ENCODE measurements at places on chromosomes 16 and 17. TPM values are rescaled to one million over a fixed set of nuclear protein-coding genes. Genes with fewer than 3 reads are reported as not detected.

The CMTM2 gene
- total RNA-seq: not detected

The CCL5 gene
- total RNA-seq: not detected

DNA sequence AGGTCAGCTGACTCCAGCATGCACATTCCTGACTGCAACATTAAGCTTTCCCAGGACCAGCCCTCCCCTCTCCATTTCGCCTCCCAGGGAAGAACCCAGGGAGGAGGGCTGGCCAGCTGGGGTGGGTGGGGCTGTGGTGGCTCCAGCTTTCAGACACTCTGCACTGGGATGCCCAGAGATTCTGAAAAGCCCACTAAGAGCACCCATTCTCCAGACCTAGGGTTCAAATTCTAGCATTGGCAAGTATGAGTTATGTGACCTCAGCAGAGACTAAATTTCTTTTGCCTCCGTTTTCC lies 7.8 kb downstream of the DLX3 start:
- H3K27me3 ChIP-seq: no peaks in the 10 kb centered on the region
- no peaks in the 10 kb centered on the region for H3K4me1 ChIP-seq
- H3K27ac ChIP-seq: no peak overlapping the region
- DNase-seq: no peak
- H3K4me3 ChIP-seq: no peak overlapping the region

DNA sequence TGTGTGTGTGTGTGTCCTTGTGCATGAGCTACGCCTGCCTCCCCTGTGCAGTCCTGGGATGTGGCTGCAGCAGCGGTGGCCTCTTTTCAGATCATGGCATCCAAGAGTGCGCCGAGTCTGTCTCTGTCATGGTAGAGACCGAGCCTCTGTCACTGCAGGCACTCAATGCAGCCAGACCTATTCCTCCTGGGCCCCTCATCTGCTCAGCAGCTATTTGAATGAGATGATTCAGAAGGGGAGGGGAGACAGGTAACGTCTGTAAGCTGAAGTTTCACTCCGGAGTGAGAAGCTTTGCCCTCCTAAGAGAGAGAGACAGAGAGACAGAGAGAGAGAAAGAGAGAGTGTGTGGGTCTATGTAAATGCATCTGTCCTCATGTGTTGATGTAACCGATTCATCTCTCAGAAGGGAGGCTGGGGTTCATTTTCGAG lies 22.5 kb downstream of the STAT5A start:
- no peak overlapping the region for H3K4me3 ChIP-seq
- no peaks in the 10 kb centered on the region for H3K27me3 ChIP-seq
- DNase-seq: no peak
- H3K27ac ChIP-seq: peak overlapping the region; percentile 84
- peaks cover 59% of the 10 kb centered on the region for H3K4me1 ChIP-seq

DNA sequence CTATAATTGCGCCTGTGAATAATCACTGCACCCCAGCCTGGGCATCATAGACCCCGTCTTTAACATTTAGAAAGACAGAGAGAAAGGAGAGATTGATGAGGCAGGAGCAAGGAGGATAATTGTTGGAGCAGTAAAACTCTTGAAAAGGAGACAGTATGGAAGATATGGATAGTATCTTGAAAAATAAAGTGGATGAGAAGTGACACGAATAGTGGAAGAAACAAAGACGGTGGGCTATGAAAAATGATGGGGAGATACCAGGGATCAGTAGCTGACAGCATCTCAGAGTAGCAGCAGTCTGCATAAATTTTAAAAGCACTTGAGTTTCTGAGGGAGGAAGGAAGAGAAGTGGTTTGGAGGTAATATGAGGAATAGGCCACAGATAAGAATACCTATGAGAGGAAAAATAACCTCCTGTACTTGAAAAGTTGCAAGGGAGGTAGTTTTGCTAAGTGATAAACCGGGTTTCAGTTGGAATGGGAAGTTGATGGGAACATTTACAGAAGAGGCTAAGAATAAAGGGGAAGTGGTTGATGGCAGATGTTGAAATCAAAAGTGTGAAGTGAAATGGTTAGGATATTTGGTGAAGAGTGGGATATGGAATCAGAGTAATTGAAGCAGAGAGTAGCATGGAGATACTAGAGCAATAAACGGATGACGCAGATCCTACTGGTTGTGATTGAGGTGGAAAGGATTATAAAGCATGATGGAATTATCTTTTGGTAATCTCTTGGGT lies 1.8 kb upstream of the PPM1D start:
- H3K27ac ChIP-seq: peak overlapping the region; percentile 97
- no peaks in the 10 kb centered on the region for H3K27me3 ChIP-seq
- no peak overlapping the region for H3K4me3 ChIP-seq
- H3K36me3 ChIP-seq: no peaks in the 10 kb centered on the region
- no peak for DNase-seq

DNA sequence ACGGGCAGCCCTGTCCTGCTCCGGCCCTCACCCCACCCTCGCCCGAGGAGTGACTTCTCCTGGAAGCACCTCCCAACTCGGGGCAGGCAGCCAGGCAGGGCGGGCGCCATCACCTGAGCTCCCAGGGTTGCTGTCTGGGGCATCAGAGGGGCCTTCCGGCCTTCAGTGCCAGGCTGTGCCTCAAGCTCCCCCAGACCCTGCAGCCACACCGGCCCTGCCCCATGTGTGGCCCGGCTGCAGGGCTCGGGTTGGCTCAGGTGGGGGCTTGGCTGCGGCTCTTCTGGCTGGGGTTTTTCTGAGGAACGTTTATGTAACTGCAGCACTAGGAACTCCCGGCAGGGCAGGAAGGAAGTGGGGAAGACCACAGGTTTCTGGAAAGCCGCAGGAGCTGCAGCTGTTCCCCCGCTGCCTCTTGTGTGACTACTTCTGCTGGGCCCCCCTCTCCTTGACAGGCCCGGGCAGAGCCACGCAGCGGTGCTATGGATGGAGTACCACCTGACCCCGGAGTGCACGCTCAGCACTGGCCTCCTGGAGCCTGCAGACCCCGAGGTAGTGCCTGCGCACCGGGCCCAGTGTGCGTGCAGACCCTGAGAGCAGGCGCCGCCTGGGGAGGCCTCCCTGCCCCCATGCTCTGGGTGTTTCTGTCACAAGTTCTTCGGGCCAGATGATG lies 45.6 kb downstream of the PRMT7 start:
- peaks cover 100% of the 10 kb centered on the region for H3K36me3 ChIP-seq
- no peak overlapping the region for H3K4me3 ChIP-seq
- DNase-seq: no peak
- H3K27ac ChIP-seq: no peak overlapping the region

GRCh38 chr17:20992416-20992815 lies 50.4 kb downstream of the USP22 start:
- DNase-seq: no peak
- peaks cover 21% of the 10 kb centered on the region for H3K4me1 ChIP-seq
- no peak overlapping the region for H3K4me3 ChIP-seq
- no peaks in the 10 kb centered on the region for H3K27me3 ChIP-seq
- no peaks in the 10 kb centered on the region for H3K36me3 ChIP-seq

DNA sequence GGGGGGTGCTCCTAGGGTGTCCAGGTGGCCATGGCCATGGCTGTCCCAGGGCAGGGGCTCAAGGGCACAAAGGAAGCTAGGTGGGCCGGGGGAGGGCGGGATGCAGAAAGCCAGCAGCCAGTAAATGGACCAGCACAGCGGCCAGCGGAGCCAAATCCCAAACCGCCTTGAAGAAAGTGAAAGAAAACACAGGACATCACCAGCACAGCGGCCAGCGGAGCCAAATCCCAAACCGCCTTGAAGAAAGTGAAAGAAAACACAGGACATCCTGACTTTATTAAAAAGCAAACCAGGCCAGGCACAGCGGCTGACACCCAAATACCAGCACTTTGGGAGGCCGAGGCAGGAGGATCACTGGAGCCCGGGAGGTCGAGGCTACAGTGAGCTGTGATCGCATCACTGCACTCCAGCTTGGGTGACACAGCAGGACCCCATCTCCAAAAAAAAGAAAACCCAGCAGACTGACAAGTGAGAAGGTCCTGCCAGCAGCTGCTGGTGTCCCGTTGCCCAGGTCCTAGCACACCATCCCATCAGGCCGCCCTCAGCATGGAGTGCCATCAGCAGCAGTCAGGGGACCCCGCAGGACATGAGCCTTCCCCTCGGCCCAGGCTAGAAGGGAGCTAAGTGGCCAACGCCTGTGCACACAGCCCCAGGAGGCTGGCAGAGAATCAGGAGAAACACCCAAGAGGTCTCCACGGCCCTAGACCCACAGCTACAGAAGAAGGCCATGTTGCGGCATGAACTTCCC lies 17.0 kb downstream of the SLC38A10 start:
- DNase-seq: no peak
- no peaks in the 10 kb centered on the region for H3K27me3 ChIP-seq
- no peak overlapping the region for H3K4me3 ChIP-seq

DNA sequence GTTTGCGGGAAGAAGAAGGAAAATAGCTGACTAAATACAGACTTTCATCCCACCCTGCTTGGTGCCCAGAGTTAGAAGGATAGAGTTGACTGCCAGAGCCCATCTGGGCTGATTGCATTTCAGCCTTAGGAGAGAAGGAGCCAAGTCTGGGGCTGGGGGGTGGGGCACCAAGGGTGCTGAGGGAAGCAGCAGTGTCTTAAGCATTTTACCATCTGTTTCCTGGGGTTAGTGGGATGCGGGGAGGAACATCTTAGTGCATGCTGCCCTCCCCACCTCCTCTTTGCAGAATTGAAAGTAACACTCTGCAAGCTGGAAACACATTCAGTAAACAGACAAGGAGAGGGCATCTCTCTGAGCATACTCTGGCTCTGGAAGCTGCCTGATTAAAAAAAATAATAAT lies 1.5 kb upstream of the ARL5C start:
- peaks cover 28% of the 10 kb centered on the region for H3K4me1 ChIP-seq
- no peak for DNase-seq
- no peaks in the 10 kb centered on the region for H3K36me3 ChIP-seq
- no peak overlapping the region for H3K4me3 ChIP-seq
- H3K27ac ChIP-seq: no peak overlapping the region

GRCh38 chr16:2019921-2020831 lies 591 bp downstream of the NPW start:
- no peak overlapping the region for H3K4me3 ChIP-seq
- H3K27ac ChIP-seq: no peak overlapping the region
- peaks cover 24% of the 10 kb centered on the region for H3K4me1 ChIP-seq
- H3K36me3 ChIP-seq: no peaks in the 10 kb centered on the region
- no peak for DNase-seq

The HSD17B1 gene
- 0.78 TPM for total RNA-seq

DNA sequence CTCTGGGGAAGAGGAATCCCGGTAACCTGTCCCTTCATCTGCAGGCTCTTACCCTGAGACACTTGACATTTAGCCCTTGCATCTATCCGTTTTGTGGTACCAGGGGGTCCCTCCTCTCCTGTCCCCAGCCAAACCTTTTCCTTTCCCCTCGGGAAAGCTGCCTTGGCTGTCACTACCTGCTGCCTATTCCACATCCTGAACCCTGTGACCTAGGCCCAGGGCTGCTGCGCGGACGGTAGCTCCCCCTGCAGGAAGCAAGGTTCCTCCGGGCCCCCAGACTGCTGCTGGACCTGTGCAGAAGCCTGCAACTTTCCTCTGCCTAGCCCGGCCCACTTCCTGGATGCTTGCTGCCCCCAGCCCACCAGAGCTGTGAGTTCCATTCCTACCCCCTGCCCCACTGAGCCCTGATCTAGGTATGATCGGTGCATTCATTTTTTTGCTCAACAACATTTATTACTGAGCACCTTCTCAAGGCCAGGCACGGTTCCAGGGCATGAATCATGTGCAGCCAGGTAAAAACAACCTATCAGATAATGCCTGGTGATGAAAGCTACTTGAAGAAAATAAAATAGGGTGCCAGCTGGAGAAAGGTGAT lies 10.5 kb upstream of the ALDOA start:
- no peaks in the 10 kb centered on the region for H3K36me3 ChIP-seq
- peaks cover 19% of the 10 kb centered on the region for H3K4me1 ChIP-seq
- DNase-seq: no peak
- no peaks in the 10 kb centered on the region for H3K27me3 ChIP-seq

GRCh38 chr16:83956336-83957289 lies 3.6 kb downstream of the OSGIN1 start:
- no peaks in the 10 kb centered on the region for H3K27me3 ChIP-seq
- peak; percentile 72 for DNase-seq
- H3K36me3 ChIP-seq: no peaks in the 10 kb centered on the region
- H3K27ac ChIP-seq: no peak overlapping the region
- H3K4me1 ChIP-seq: peaks cover 17% of the 10 kb centered on the region

GRCh38 chr17:77892031-77892430 lies 66.5 kb upstream of the TNRC6C start:
- no peaks in the 10 kb centered on the region for H3K4me1 ChIP-seq
- no peak overlapping the region for H3K4me3 ChIP-seq
- H3K27me3 ChIP-seq: no peaks in the 10 kb centered on the region
- DNase-seq: no peak
- H3K36me3 ChIP-seq: no peaks in the 10 kb centered on the region

Data from tibial nerve (tissue), 4 donors.